Suprapubic skin (tissue), 4 donors: ENCODE measurements at places on chromosomes 3 and 15.

DNA sequence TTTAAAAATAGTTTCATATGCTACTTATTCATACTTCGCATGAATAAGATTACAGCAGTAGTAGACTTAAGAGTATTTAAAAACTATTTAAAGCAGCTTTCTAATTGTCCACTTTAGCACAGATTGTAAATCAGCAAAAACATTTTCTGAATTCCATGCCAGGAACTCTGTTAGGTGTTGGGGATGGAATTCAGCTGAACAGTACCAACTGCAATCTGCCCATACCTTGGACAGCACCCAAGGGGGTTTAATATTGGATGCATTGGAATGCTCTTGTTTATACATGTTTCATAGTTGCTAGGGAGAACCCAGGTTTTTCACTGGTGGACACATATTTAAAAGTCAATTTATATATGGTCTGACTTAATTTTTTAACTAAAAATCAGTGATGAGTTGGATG lies 74.8 kb downstream of the PPM1L start:
- no peak overlapping the region for H3K27ac ChIP-seq
- no peak overlapping the region for H3K4me3 ChIP-seq
- no peaks in the 10 kb centered on the region for H3K27me3 ChIP-seq
- peaks cover 8% of the 10 kb centered on the region for H3K4me1 ChIP-seq
- no peak for DNase-seq

DNA sequence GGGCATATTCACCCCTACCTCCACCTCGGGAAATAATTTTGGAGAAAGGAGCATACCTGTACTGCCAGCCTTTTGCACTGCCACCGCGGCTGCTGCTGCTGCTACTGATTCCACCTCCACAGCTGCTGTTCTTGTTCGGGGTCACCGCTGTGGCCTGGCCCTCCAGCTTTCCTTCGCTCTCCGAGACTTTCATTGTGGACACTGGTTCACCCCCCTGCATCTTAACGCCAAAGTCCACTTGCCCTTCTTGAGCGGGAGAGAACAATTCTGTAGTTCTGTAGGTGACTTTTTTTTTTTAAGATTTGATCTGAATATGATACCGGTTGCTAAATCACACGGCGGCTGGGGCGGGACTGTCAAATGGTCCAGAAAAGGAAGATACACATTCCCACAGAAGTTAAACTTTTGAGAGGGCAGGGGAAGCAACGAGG lies 701 bp downstream of the OSBPL11 start:
- peaks cover 42% of the 10 kb centered on the region for H3K4me1 ChIP-seq
- no peaks in the 10 kb centered on the region for H3K27me3 ChIP-seq
- H3K36me3 ChIP-seq = no peaks in the 10 kb centered on the region
- peak overlapping the region; percentile 95 for H3K27ac ChIP-seq

- peak overlapping the region; percentile 38 for H3K27ac ChIP-seq
- no peaks in the 10 kb centered on the region for H3K36me3 ChIP-seq
- DNase-seq = peak; percentile 80
- no peak overlapping the region for H3K4me3 ChIP-seq
- peaks cover 15% of the 10 kb centered on the region for H3K4me1 ChIP-seq
Observed at GRCh38 chr3:188417271-188417696, 263.3 kb downstream of the LPP start.

DNA sequence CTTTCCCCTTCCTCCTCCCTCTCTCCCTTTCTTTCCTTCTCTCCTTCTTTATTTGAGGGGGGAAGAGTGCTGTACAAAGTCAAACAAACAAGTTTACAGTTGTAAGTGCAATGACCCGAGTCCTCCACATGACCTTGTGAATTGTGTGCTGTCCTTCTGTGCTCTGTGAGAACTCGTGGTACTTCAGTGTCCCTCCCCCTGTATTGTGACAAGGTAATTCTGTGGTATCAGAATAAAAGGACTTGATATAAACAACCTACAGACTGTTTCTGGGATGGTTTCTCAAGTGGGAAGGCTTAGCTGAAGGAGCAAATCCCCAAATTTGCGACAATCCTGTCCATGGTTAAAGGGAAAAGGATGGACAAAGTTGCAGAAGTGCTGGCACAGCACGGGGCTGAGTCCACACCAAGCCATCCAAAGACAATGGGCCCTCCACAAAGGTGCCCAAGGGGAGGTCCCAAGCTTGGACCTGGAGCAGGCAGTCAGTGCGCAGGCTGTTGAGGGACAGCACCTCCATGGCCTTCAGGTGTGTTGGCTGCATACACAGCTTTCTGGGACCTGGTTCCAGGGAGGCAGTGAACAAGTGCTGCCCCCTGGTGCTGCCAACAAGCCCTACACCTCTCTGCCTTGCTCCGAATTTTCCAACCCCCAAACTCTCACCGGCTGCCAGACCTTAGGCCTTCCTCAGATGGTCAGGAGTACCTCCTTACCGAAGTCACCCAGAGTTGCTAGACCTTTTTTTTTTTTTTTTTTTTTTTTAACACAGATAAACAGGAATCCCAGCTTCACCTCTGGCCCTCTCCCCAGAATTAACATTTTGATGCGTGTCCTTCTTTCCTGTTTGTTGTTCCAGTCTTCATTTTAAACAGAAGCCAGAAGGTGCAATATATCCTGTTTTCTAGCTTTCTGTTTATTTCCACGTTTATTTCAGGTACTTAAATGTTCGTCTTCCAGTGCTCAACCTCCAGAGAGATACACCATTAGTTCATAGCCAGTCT lies 2.6 kb upstream of the APEH start:
- H3K4me1 ChIP-seq = peaks cover 21% of the 10 kb centered on the region
- no peak for DNase-seq
- no peak overlapping the region for H3K4me3 ChIP-seq
- no peak overlapping the region for H3K27ac ChIP-seq
- H3K27me3 ChIP-seq = no peaks in the 10 kb centered on the region

DNA sequence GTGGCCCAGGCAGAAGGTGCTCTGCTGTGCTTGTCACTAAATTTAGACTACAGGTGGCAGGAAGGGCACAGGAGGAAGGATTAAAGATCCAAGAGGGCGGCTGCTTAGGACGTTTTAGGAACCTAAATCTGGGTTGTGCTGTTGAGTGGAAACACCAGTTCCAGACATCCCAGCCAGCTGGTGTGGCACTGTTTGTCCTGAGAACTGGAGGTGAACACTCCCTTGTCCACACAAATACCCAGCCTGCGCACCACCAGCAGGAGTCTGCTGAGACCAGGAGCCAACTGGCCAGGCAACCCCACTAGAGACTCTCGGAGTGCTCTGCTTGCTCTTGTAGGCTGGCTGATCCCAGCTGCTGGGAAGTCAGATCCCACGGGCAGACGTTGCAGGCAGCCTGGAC lies 30.3 kb upstream of the UACA start:
- no peak for DNase-seq
- H3K27me3 ChIP-seq = no peaks in the 10 kb centered on the region
- H3K4me1 ChIP-seq = peaks cover 3% of the 10 kb centered on the region
- no peak overlapping the region for H3K27ac ChIP-seq
- no peak overlapping the region for H3K4me3 ChIP-seq
- H3K36me3 ChIP-seq = no peaks in the 10 kb centered on the region

DNA sequence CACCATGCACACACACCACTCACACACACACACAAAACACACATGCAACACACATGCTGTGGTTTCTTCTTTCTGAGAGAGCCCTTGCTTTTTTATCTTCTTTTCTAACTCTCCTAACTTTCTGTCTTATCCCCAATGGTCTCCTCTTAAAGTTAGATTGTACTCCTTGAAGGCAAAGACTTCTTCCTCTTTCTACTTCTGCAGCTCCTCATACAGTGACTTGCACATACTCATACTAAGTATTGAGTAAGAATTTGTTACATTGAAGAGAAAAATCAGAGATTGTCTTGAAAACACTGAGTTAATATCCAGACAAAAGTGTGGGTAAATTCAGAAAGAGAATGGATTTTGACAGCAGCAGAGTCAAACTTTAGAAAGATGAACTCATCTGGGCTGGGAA lies 64.4 kb downstream of the GTPBP8 start:
- H3K27ac ChIP-seq = no peak overlapping the region
- H3K36me3 ChIP-seq = no peaks in the 10 kb centered on the region
- H3K27me3 ChIP-seq = no peaks in the 10 kb centered on the region
- no peak for DNase-seq

DNA sequence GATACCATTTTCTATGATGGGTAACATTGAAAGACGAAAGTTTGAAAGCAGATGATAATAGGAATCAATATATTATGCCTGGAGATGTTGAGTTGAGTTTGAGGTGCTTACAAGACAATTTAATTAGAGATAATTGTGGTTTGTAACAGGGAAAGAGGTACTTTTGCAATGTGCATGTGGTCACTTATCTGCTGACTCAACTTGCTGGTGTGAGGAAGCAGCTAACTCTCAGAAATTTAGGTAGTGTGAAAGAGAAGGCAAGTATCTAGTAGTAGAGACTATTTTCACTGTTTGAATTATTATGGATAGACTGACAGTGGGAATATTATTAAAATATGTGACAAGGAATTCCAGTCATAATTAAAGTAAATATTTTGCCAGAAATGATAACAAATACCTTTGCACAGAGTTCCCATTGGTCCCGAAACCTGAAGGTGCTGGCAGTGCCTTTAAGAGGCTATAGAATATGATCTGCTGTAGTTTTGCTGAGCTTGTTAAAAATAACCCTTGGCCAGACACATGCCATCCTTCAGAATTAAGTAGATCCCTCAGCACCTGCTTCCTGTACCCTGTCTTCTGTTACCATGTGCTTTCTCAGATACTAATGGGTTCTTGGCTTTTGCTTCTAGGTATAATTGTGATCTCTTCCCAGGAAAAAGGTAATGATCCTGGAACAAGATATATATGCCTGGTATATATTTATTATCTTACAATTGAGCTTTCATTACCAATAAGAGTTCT lies 315.9 kb downstream of the BCHE start:
- no peaks in the 10 kb centered on the region for H3K36me3 ChIP-seq
- H3K27ac ChIP-seq = no peak overlapping the region
- H3K4me3 ChIP-seq = no peak overlapping the region
- DNase-seq = no peak
